ENCODE measurements at places on chromosomes 3 and 15. TPM values are rescaled to one million over a fixed set of nuclear protein-coding genes. Genes with fewer than 3 reads are reported as not detected.

MORC1 gene
- total RNA-seq, result not detected

DNA sequence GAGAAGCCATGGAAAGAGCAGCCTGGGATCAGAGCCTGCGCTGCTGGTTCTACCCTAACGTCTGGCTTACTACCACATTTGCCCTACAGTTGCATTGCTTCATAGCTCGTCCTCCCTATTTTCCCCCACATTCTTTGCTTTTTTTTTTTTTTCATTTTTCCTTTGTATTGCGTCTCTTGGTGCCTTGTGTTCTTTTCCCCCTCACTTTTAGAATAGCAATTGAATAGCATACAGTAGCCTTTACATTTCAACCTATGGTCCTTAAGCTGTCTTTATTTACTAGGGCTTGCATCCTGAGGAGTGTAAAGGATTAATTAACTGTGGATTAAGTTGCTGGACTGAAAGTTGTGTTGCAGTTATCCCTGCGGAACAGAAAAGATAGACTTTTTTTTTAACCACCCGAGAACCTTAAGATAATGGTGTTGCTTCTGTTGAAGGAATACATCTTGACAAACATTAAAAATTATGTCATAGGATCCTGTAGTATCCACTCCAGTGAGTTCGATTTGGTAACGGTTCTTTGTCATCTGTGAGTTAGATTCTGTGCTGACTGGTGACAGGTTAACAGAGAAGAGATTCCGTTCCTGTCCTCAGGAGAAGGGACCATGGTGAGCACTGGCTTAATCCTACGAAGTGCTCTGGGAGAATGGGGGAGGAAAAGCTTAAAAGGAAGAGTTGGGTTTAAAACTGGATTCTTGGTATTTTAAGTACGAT is 417.4 kb upstream of the NAALADL2 start:
- peak overlapping the region; percentile 99 for H3K27ac ChIP-seq
- H3K4me1 ChIP-seq, result peaks cover 2% of the 10 kb centered on the region
- H3K36me3 ChIP-seq, result no peaks in the 10 kb centered on the region
- DNase-seq, result peak; percentile 82
- no peaks in the 10 kb centered on the region for H3K27me3 ChIP-seq
- H3K4me3 ChIP-seq, result peak overlapping the region; percentile 92

DNA sequence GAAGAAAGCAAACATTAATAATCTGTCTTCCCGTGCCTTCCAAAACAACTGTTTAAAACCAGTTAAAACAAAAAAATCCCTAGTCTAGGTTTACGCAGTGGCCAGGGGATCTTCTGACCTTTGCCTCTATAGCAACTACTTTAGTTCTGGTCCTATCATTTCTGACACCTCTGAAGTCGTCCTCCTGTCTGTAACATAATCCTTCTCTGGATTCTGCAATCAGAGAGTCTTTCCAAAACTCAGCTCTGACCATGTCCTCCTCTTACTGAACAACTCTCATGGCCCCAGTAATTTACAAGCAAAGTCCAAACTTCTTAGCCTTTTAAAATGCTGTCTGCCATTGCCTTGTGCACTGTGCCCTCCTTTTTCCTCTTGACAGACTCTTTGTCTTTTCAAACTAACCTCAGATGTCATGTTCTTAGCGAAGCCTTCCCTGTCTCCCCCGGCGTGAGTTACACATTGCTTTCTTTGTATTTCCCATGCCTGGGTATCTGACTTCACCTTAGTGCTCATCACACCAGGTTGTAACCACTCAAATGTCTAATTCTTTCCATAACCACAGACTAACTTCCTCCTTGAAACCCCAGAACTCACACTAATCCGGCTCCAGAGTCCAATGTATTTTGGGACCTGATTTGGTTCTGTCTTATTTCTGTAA is 105.2 kb upstream of the BNIP2 start:
- H3K36me3 ChIP-seq, result no peaks in the 10 kb centered on the region
- DNase-seq, result no peak
- H3K27me3 ChIP-seq, result peaks cover 26% of the 10 kb centered on the region
- H3K27ac ChIP-seq, result no peak overlapping the region

GABRR3 gene
- total RNA-seq, result not detected

DNA sequence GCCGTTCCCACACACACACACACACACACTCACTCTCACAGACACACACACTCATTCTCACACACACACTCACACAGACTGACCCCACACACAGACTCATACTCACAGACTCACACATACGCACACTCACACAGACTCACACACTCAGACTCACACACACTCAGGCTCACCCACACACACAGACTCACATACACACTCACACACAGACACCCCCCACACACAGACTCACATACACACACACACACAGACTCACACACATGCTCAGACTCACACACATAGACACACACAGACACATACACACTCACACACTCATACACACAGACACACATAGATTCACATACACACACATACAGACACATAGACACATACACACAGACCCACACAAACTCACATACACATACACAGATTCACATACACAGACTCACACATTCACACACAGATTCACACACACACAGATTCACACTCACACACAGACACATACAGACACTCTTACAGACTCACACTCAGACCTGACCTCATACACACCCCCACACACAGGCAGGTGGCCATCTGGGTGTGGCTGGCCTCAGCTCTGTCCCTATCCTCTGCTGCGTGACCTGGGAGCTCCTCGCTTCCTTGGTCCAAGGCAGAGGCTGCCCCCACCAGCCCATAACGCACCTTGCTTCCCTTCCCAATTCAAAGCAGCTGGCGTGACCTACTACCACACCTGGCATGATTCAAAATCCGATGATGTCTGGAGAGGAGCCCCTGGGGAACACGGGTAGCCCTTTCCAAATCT is 1.9 kb downstream of the C3orf22 start:
- DNase-seq, result no peak
- H3K4me3 ChIP-seq, result no peak overlapping the region
- no peaks in the 10 kb centered on the region for H3K4me1 ChIP-seq
- no peaks in the 10 kb centered on the region for H3K36me3 ChIP-seq
- no peaks in the 10 kb centered on the region for H3K27me3 ChIP-seq
- no peak overlapping the region for H3K27ac ChIP-seq

- no peaks in the 10 kb centered on the region for H3K4me1 ChIP-seq
- no peak overlapping the region for H3K4me3 ChIP-seq
- no peak overlapping the region for H3K27ac ChIP-seq
- H3K36me3 ChIP-seq, result no peaks in the 10 kb centered on the region
These were observed 264.2 kb upstream of the TLE3 start for GRCh38 chr15:70361891-70362290.

DNA sequence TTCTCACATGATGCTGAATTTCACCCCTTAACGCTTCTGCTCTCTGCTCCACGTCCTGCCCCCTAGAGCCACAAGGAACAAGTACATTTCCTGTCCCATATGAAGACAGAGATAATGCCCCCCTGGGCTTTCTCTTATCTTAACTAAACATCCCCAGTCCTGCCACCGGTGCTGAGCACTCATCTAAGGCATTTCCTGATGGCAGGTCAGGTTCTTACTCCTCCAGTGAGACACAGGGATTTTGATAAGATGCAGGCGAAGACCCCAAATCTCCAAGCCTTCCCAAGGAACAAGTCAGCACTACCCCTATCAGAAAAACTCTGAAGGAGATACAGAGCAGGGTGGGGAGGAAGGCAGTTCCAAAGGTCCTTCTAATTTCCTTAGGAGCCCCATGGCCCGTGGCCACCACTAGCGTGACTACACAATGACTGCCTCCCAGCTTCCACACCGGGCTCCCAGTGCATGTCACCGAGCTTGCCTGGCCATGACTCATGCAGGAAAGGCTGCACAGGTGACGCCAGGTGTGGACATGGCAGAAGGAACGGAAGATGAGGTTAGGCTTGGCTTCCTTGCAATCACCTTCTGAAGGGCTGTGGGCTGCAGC is 152.9 kb downstream of the XXYLT1 start:
- no peak overlapping the region for H3K4me3 ChIP-seq
- DNase-seq, result no peak
- H3K27ac ChIP-seq, result peak overlapping the region; percentile 32
- H3K36me3 ChIP-seq, result no peaks in the 10 kb centered on the region
- no peaks in the 10 kb centered on the region for H3K4me1 ChIP-seq
- peaks cover 8% of the 10 kb centered on the region for H3K27me3 ChIP-seq

DNA sequence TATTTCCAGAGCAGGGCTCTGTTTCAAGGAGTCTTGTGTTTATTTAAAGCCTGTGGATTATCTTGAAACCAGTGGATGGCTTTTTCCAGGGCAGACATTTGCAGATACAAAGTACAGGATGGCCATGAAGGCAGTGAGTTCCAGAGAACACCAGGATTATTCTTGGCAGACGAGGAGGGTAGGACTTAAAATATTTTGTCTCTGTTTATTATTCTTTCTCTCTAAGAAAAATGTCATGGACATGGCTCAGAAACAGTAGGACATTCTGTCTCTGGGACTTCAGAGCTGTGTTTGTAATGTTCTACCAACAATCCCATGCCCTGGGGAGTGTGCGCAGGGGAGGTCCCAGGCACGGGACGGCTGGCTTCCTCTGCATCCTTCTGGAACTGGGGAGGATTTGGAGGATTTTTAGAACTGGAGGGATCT is 125.9 kb downstream of the ATP10A start:
- H3K4me3 ChIP-seq, result no peak overlapping the region
- DNase-seq, result no peak
- peak overlapping the region; percentile 3 for H3K27ac ChIP-seq

Measured in lung (tissue), 17 donors.